MCF 10A (cell line): ENCODE measurements at places on chromosomes 2 and 18. TPM values are rescaled to one million over a fixed set of nuclear protein-coding genes. Genes with fewer than 3 reads are reported as not detected.

- DNase-seq: no peak
- no peaks in the 10 kb centered on the region for H3K4me1 ChIP-seq
- no peaks in the 10 kb centered on the region for H3K36me3 ChIP-seq
- H3K4me3 ChIP-seq: no peak overlapping the region
- no peak overlapping the region for H3K27ac ChIP-seq
- H3K27me3 ChIP-seq: peaks cover 54% of the 10 kb centered on the region
Measured at GRCh38 chr18:74360852-74361655, 45.4 kb downstream of the C18orf63 start.

DNA sequence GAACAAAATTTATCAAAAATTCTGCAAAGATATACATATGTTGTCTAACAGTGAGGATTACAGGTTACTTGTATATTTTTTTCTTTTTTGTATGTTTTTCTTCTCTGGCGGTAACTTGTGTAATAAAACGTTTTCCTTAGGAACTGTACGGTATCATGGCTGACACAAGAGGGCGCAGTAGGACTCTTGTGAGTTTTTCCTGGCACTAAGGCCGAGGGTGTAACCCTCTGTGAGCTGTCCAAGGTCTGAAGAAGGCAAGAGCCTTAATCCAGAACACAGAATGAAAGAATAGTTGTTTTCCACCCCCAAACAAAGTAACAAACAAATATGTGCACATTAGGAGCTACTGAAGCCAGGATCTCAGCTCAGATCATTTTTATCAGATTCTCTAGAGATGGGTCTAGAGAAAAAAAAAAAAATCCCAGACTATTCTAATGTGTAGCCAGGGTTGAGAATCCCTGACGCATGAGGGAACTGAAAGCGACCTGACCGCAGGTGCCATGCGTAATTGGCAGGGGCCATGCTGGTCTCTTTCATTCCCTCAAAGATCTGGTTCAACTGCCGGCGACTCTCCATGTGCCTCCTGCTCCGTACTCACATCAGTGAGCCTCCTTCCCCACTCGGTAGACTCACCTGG is 27.0 kb downstream of the TMEM200C start:
- H3K27ac ChIP-seq: no peak overlapping the region
- H3K4me1 ChIP-seq: no peaks in the 10 kb centered on the region
- H3K27me3 ChIP-seq: peaks cover 20% of the 10 kb centered on the region
- H3K4me3 ChIP-seq: no peak overlapping the region
- peak; percentile 42 for DNase-seq

DNA sequence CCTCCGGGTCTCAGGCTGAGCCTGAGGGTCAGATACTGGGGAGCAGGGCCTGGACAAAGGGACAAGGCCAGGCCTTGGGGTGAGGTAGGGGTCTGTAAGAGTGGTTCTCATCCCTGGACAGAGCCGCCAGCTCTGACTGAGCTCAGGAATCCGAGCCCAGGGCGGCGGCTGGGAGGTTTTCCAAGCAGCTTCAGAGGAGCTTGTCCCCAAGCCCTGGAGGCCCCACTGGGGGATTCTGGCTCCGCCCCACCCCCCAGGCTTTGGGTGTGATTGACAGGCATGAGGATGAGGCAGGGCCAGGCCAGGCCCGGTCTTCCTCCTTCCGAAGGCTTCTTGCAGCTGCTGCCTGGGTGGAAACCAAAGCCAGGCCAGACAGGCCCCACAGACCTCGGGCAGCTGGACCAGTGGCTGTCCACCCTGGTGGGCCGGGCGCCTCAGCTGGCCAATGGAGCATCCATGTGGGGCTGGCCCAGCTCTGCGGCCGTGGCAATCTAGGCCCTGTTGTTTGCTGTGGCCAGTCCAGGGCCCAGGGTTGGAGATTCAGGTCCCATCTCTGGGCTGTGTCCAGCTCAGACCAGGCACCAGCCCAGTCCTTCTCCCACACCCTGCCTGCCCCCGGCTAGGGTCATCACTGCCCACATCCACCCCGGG is 23.1 kb upstream of the GPC1 start:
- no peak overlapping the region for H3K4me3 ChIP-seq
- H3K4me1 ChIP-seq: no peaks in the 10 kb centered on the region
- DNase-seq: no peak
- H3K27me3 ChIP-seq: peaks cover 20% of the 10 kb centered on the region
- no peak overlapping the region for H3K27ac ChIP-seq

GRCh38 chr18:79624356-79625170 is 55.0 kb upstream of the CTDP1 start:
- no peak for DNase-seq
- no peaks in the 10 kb centered on the region for H3K4me1 ChIP-seq
- no peak overlapping the region for H3K4me3 ChIP-seq
- H3K27ac ChIP-seq: no peak overlapping the region

DNA sequence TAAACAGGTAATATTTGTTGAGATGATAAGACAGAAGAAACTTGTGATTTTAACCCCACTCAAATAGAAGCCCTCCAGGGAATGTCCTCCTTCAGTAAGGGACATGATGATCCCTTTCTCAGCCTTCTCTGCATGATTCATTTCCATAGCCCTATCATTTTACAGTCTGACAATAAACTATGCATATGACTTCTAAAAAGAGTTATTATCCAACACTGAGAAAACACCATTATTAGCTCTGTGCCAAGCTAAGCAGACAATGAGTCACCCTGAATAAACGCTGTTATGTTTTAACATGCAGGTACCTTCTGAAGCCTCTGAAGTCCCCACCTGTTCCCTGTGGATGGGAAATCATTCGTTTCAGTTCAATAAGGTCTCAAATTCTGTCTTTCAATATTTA is 54.7 kb downstream of the DTNB start:
- DNase-seq: peak; percentile 87
- peak overlapping the region; percentile 85 for H3K27ac ChIP-seq
- H3K4me1 ChIP-seq: peaks cover 42% of the 10 kb centered on the region
- no peaks in the 10 kb centered on the region for H3K27me3 ChIP-seq
- peaks cover 6% of the 10 kb centered on the region for H3K36me3 ChIP-seq

DNA sequence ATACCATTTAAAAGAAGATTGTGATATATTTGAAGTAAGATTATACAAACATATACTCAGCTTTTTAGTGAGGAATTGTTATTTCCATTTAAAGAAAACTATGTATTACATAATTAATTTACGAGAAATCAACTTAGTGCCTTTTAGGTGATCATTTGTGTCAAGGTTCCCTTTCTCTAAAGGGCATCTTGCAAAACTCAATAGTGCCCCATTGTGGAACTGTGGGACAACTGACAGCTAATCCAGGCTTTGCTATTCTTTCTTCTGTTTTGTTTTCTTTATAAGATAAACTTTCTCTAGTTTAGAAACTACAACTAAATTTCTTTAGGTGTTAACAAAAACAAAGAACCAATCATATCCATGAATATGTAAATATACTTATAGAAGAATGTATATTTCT is 24.3 kb upstream of the VIT start:
- no peak overlapping the region for H3K27ac ChIP-seq
- peak; percentile 65 for DNase-seq
- H3K27me3 ChIP-seq: no peaks in the 10 kb centered on the region
- no peaks in the 10 kb centered on the region for H3K36me3 ChIP-seq
- H3K4me1 ChIP-seq: peaks cover 5% of the 10 kb centered on the region

DNA sequence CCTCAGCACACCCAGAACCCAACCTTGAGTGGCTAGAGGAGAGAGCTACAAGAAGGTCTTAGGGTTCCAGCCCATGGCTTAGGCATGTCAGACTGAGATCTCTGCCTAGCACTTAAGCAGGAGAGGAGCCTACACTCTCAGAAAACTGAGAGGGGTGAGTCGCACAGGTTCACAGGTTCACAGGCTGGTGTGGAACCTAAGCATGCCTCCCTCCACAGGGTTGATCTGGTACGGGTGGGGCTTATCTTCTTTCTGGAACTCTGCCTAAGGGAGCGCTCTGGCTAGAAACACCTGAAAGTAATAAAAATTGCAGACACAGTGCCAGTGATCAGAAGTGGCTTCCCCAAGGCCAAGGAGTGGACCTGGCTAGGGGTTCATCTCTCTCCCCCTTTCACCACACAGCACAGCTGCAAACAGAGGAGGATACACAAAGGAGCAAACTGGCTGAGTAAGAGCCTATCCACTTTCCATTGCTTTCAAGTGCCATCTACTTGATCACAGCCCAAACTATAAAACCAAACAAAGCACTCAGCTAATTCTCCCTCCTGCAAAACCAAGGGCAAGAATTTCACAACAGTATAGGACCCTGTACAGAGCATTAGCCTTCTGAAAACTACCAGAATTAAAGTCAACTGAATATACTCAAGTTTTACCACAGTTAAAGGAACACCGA is 481.9 kb upstream of the SETBP1 start:
- peaks cover 12% of the 10 kb centered on the region for H3K27me3 ChIP-seq
- DNase-seq: no peak
- no peaks in the 10 kb centered on the region for H3K4me1 ChIP-seq
- no peaks in the 10 kb centered on the region for H3K36me3 ChIP-seq
- no peak overlapping the region for H3K27ac ChIP-seq

DNA sequence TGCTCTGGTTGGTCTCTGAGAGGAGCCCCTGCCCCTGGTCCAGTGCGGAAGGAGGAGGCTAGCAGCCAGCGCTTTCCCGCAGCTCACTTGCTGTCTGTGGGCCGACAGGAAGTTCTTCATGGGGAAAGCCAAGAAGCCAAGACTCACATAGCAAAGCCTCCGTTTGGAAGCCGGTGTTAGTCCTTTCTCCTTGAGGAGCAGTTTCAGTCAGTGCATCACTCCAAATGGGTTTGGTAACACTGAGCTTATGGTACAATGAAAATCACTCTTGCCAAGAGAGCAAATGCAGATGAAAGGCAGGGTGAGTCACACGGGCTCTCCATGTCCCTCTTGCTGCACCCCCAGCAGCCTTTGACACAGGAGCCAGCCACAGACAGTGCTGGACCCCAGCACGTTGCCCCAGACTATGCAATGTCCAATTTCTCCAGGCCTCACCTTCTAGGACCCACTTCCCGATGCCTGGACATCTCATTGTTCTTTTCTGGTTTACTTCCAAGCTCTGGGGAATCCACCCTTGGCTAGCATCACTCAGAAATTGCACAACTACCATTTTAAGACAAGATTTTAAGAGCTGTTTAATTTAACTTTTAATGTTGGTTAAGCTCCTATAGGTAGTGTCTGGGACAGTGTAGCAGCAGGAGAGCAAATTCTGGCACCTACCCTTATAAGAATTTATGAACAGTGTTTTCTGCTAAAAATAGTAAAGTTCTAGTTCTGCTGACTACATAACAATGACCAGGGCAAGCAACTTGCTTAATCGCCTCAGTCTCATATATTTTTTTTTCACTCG is 174.9 kb downstream of the ASB1 start:
- peak; percentile 93 for DNase-seq
- H3K4me1 ChIP-seq: peaks cover 31% of the 10 kb centered on the region
- H3K4me3 ChIP-seq: peak overlapping the region; percentile 33
- H3K27me3 ChIP-seq: no peaks in the 10 kb centered on the region
- peak overlapping the region; percentile 41 for H3K27ac ChIP-seq

The ALK gene
- 0.07 TPM in 1 of 2 replicates, not detected in the other for total RNA-seq

The GALNT13 gene
- total RNA-seq: 0.44 and 0.54 TPM in 2 replicates

The SCN7A gene
- total RNA-seq: not detected in 2 replicates

The ANKRD23 gene
- 3.4 and 7.6 TPM in 2 replicates for total RNA-seq
